Naive B cell (primary cell): ENCODE measurements at places on chromosomes 11 and 22.

GRCh38 chr11:96015906-96016565 is 92.1 kb upstream of the MTMR2 start:
- no peak overlapping the region for H3K4me3 ChIP-seq
- peak overlapping the region; percentile 57 for H3K27ac ChIP-seq
- peaks cover 37% of the 10 kb centered on the region for H3K4me1 ChIP-seq
- H3K36me3 ChIP-seq, result no peaks in the 10 kb centered on the region
- H3K27me3 ChIP-seq, result no peaks in the 10 kb centered on the region
- DNase-seq, result no peak

GRCh38 chr11:78254268-78254667 is 65.5 kb downstream of the USP35 start:
- H3K27ac ChIP-seq, result no peak overlapping the region
- no peaks in the 10 kb centered on the region for H3K27me3 ChIP-seq
- peaks cover 11% of the 10 kb centered on the region for H3K4me1 ChIP-seq
- no peak for DNase-seq
- no peak overlapping the region for H3K4me3 ChIP-seq
- H3K36me3 ChIP-seq, result peaks cover 10% of the 10 kb centered on the region

DNA sequence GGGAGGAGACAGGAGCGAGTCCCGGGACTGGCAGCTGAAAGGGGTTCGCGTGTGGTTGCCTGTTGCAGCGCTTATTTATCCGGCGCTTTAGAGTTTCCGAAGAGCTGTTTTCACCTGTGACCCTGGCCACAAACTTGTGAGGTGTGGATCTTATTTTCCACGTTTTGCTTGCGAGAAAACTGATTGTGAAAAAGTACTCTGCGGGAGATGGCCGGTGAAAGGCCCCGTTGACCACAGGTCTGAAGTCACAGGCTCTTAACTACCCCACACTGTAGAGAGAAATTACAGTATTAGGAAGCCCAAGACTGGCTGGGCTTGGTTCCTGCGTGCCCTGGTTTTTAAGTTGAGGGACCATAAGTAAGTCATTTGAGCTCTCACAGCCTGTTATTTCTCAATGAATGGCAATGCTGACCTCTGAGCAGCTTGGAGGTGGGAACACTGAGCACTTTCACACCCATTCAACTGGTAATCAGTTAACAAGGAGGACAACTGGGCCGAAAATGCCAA is 379 bp upstream of the RAB38 start:
- peaks cover 4% of the 10 kb centered on the region for H3K4me1 ChIP-seq
- H3K36me3 ChIP-seq, result no peaks in the 10 kb centered on the region
- H3K27ac ChIP-seq, result no peak overlapping the region

DNA sequence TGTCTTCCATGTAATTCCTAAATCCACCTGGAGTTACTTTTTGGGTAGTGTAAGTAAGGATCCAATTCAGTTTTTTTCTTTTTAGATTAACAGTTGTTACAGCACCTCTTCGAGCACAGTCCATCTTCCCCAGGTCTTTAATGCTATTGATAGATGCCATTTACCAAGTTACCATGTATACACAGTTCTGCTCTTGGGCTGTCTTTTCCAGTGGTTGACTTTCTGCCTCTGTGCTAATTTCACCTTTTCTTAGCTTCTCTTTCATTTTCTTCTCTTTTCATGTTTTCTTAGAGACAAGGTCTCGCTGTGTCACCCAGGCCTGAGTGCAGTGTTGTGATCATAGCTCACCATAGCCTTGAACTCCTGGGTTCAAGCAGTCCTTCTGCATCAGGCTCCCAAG is 12.0 kb downstream of the ATXN10 start:
- no peak overlapping the region for H3K4me3 ChIP-seq
- H3K4me1 ChIP-seq, result peaks cover 15% of the 10 kb centered on the region
- peak; percentile 6 for DNase-seq

DNA sequence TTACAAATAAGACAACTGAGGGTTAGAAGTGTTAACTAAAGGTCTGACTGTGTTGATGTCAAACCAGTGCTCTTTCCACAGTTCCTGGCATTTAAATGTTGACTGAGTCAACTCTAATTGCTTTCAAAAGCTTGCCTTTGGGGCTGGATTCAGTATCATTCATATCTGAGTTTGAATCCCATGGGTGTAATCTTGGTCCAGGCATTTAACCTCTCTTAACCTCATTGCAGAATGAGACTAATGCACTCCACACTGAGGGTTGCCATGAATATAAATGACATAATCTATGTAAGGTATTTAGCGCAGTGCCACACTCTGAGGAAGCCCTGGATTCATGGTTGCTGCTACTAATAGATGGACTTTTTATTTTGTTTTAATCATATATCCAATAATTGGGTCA is 274.3 kb downstream of the DDX10 start:
- H3K4me3 ChIP-seq, result no peak overlapping the region
- peaks cover 34% of the 10 kb centered on the region for H3K36me3 ChIP-seq
- H3K27ac ChIP-seq, result no peak overlapping the region
- no peaks in the 10 kb centered on the region for H3K4me1 ChIP-seq

GRCh38 chr22:47152938-47153337 is 390.5 kb downstream of the TBC1D22A start:
- H3K27ac ChIP-seq, result no peak overlapping the region
- DNase-seq, result no peak
- H3K36me3 ChIP-seq, result peaks cover 4% of the 10 kb centered on the region
- H3K4me3 ChIP-seq, result no peak overlapping the region
- H3K27me3 ChIP-seq, result no peaks in the 10 kb centered on the region
- no peaks in the 10 kb centered on the region for H3K4me1 ChIP-seq

- H3K27ac ChIP-seq, result no peak overlapping the region
- H3K36me3 ChIP-seq, result peaks cover 15% of the 10 kb centered on the region
- H3K27me3 ChIP-seq, result no peaks in the 10 kb centered on the region
Observed at GRCh38 chr22:37880668-37881440, 25.2 kb upstream of the MICALL1 start.

DNA sequence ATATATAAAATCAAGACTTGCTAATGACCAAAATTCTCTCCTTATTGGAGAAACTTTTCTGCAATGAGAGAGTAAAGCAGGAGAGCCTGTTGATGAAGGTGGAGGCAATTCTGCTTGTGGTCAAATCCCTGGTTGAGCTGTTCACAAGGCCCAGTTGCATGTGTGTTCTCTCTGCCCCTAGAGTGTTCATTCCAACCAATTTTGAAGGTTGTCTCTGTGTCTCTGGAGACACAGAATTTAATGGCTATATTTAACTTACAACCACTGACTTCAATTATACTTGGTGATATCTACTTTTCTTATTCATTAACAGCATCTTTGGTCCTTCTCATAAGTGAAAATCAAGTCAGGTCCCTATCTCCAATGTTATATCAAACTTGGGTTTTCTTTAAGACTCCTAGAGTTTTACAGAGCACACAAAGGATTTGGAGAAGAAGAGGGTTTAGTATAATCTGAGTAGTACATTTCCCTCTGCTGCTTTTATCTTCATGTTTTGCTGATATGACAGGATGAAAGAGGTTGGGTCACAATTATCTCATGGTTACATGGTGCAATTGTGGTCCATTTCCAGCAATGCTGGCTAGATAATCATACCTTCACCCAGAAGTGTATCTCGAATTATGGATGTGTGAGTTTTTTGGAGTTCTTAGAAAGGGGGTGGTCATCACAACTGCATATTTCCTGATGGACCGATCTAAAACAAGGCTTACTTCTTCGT is 4.0 kb downstream of the OOSP4A start:
- H3K4me1 ChIP-seq, result no peaks in the 10 kb centered on the region
- DNase-seq, result no peak
- no peak overlapping the region for H3K4me3 ChIP-seq
